Kidney epithelial cell (primary cell): ENCODE measurements at places on chromosomes 2 and 18.
A peak's percentile ranks its signal among the peaks of the same experiment; 100 is the strongest.

GRCh38 chr2:152518641-152519580, 183.9 kb downstream of the FMNL2 start:
- DNase-seq = no peak

GRCh38 chr2:138244501-138244925, 257.1 kb upstream of the SPOPL start:
- no peak for DNase-seq

DNA sequence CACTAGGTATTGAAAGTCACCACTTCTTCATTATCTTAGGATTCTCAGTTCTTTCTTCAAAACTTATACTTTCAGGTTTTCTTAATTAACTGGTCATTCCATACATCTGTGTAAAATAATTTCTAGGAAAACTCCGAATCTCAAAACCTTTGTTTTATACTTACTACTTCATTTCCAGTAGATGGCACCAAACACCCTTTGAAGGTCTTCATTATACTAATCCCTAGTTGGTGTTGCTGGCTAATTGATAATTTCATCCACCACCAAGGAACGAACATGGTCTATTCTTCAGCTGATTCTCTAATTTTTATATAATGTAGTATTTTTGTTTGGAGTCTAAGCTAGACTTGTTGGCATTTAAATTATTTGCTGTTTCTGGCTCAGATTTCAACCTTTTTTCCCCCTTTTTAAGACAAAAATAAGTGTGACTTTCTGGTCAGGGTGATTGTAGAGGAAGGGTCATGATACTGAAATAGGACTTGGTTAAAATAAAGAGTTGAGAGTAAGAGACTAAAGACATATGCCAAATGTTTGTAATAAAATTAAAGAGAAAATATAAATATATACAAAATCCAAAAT, 2.8 kb upstream of the MXD1 start:
- DNase-seq = no peak

DNA sequence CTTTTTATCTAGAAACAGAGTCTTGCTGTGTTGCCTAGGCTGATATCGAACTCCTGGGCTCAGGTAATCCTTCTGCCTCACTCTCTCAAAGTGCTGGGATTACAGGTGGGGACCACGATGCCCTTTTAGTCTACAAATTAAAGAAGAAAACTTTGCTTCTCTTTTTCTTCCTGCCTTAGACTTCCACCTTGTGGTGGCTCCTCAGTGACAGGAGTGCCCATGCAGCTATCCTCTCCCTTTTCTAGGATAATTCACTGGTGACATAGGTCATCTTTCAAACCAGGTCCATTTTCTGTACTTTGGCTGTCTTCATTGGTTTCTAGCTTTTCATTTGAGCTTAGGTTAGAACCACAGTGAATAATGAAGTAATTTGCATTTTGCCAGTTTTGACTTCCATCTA, 13.6 kb downstream of the DCAF17 start:
- DNase-seq = no peak

GRCh38 chr2:45173513-45173912, 164.3 kb upstream of the SIX2 start:
- peak; percentile 92 for DNase-seq

DNA sequence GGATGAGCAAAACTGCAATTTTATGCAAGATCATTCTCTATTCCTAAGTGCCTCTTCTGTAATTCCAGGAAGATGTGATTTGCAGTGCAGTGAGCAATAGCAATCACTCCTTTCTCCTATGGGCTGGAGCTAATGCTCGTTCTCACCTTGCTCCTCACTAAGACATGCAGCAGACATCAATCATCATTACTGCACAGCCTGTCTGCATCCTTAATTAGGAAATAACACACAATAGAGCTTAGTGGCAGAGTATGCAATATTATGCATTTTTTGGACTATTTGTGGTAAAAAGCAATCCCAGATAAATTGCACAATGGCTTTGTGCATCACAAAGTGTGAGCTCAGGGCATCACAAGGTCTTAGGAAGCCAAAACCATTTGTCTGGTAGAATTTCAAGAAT, 32.6 kb upstream of the RAPH1 start:
- DNase-seq = no peak

GRCh38 chr2:140797718-140798117, 1333.1 kb downstream of the LRP1B start:
- DNase-seq = no peak
